ENCODE measurements at places on chromosomes 3 and 15.

DNA sequence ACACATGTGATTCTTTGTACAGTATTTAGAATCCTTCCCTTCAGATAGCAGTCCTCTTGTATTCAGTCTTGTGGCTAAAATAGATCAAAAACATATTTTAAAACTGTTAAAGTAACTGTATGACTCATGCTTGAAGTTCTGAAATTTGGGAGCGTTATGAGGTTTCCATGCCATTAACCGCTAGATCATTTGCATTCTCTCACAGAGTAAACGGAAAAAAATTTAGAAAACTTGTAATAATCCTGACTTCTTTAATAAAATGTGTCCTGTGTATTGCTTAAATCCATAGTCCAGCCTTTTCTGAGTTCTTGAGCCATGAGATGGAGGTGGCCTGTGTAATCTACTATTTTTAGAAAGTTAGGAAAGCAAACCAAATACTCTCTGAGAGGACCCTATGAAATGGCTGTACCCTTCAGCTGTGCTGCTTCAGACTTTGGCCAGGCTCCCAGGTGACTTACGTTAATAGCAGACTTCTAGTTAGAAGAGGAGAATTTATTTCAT lies 33.8 kb downstream of the MBNL1 start:
- no peak for DNase-seq

GRCh38 chr3:38204599-38205471 lies 39.5 kb downstream of the OXSR1 start:
- no peak for DNase-seq

- no peak for DNase-seq
Observed at GRCh38 chr15:65835447-65835846, 33.8 kb upstream of the RAB11A start.

DNA sequence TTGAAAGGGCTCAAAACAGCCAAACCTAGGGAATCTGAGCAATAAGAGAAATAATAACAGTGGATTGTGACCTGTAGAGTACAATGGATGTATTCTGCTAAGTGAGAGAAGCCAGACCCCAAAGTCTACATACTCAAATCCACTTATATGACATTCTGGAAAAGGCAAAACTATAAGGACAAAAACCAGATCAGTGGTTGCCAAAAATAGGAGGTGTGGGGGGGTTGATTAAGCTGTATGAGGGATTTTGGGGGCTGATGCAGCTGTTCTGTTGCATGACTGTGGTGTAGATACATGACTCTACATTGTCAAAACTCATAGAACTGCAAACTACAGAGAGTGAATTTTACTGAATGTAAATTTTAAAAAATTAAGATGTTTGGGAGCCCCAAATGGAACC lies 20.1 kb upstream of the CGNL1 start:
- no peak for DNase-seq

DNA sequence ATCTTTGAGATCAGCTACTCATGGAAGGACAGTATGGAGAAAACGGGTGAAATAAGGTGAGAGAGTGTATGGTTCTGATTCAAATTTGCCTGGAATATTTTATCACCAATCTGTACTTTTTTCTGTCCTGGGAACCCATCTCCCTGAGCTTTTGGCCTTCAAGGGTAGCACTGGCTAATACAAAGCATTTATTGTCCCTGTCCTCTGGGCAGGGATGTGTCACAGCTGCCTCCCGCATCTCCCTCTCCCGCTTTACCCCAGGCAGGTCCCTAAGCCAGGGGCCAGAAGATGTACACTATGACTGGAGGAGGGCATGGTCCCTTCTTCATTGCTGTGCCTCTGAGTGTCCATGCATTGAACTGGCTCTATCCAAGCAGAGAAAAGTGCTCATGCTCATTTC lies 201.7 kb upstream of the CHRNA7 start:
- DNase-seq, result no peak

GRCh38 chr3:33238923-33239322 lies 20.3 kb upstream of the SUSD5 start:
- no peak for DNase-seq

DNA sequence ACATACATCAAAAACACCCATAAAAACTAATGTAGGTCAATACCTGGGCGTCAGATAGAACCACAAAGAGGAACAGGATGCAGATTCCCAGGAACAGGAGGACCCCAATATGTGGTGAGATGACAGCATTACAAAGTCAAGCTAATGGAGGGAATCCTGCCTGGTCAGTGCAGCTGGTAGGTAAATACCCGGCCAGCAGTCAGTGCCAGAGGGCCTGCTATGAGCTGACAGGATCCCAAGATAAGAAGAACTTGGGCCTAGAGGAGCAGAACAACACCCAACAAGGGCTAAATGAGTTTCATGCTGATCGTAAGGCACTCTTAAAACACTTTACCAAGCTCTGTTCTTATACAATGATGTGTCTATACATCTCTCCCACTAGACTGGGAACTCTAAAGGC lies 61.2 kb upstream of the KCNMB2 start:
- no peak for DNase-seq

- no peak for DNase-seq
Observed at GRCh38 chr3:127384717-127385539, 97.1 kb upstream of the PRR20G start.

Measured in germinal center (tissue), 1 donor.